CD4-positive, alpha-beta T cell treated with Interleukin-2 at 100 ng/mL for 4 hours (primary cell): ENCODE measurements at places on chromosomes 7 and 10.

GRCh38 chr10:44028384-44029137 lies 356.3 kb downstream of the CXCL12 start:
- no peak for DNase-seq

DNA sequence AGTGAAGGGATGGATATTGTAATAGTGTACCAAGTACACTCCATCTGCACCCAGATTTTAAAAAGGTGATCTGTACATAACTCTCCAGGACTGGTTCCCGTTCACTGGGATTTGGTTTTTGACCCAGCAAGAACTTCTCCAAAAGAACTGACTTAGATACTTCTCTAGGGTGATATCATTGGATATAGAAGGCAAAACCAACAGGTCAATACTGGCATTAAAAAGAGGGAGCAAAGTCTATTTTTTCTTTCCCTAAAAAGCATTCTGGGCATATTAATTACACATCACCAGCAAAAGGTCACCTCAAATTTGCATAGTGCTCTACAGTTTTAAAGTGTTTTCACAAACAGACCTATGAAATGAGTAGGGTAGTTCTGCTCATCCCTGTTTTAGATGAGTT lies 3.5 kb downstream of the MYPN start:
- DNase-seq = no peak

GRCh38 chr10:124130198-124130900 lies 37.0 kb upstream of the CHST15 start:
- DNase-seq = no peak

DNA sequence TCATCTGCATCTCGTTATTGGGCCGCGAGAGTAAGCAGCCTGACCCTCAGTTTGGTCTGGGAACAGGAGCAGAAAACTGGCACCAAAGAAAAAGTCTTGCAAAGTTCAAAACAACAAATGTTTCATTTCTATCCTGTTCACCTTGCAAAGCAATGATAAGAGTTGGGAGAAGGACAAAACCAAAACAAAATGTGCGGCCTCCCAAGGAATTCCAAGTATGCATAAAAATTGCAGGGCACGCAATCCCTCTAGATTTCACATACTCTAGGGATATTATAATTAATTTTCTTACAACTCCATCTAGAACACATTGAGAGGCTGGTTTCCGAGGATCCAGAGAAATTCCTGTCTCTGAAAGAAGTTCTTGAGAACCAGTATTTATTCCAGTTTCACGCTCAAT lies 20.1 kb downstream of the CHUK start:
- no peak for DNase-seq

GRCh38 chr7:72298091-72298490 lies 114.0 kb downstream of the CALN1 start:
- no peak for DNase-seq
